ENCODE measurements at places on chromosomes 12 and 14.

DNA sequence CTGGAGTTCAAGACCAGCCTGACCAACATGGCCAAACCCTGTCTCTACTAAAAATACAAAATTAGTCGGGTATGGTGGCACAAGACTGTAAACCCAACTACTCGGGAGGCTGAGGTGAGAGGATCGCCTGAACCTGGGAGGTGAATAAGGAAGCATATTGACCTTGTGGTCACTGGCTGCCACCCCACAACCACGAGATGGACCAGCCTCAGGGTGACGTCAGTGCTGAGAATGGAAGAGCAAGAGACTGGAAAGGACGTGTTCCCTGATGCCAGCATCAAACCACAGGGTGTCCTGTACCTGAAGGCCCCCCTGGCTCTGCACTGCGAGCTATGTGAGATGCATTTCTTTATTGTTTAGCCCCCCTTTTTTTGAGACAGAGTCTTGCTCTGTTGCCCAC lies 45.9 kb upstream of the BDKRB2 start:
- DNase-seq = no peak

- DNase-seq = no peak
Measured at GRCh38 chr14:69703047-69704039, 63.6 kb upstream of the SRSF5 start.

DNA sequence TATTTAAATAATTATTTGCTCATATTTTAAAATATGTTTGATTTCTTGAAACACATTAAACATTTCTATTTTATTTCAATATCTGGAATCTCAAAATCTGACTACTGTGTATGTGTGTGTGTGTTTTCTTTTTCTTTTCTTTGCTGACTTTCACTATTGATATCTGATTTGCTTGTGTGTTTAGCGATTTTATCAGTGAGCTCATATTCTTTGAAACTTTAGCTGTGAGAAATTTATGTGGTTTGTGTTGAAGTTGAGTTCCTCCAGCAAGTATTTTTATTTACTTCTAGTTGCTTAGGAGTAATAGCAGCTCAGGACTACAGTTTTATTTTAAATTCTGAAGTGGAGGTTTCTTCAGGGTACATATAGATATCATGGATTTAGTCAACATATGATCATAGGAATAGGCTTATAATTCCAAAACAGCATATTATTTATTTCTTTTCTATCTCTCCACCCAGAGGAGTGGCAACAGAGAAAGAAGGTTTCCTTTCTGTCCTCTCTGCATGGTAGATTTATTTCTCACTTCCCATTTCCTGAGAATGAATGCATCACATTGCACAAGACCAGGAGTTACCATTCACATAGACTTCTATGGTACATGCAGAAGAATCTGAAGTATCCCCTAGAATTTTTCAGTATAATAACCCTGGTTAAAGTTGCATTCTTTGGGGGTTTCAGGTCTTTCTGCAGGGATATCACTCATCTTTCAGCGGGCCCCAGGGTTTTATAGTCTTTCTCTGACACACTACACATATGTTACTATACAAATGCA lies 60.5 kb downstream of the PTPRQ start:
- DNase-seq = no peak

DNA sequence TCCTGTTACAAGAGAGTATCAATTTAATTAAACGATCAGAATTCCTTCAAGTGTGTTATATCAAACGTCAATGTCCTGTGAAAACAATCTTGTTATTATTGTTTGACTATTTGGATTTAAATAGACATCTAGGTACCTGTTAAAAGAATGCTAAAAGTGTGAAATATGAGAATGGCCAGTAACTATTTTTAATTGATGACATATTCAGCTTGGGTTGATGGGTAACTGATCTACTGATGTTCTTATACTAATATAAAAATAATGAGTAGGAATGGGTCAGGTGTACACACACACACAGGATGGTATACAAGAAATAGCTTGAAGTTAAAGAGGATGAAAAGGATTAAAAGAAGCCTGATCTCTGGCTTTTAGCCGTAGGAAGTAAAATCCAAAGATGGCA lies 146.0 kb downstream of the SLC38A4 start:
- no peak for DNase-seq

DNA sequence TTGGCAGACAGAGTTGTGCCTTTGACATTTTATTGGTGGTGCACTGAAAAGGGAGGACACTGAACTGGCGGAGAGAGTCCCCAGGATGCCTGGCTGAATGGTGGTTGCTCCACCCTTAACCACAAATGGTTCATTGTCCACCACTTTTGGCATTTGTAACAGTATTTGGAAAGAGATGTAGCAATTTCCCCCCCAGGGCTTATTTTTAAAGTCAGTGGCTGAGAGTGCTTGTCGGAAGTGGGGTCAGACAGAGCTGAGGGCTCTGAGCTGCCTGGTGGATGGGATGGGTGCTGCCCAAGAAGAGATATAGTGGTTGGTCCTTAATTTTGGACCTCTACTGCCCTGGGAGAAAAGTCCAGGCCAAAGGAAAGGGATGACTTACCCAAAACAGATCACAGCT lies 31.5 kb upstream of the FGF6 start:
- no peak for DNase-seq

DNA sequence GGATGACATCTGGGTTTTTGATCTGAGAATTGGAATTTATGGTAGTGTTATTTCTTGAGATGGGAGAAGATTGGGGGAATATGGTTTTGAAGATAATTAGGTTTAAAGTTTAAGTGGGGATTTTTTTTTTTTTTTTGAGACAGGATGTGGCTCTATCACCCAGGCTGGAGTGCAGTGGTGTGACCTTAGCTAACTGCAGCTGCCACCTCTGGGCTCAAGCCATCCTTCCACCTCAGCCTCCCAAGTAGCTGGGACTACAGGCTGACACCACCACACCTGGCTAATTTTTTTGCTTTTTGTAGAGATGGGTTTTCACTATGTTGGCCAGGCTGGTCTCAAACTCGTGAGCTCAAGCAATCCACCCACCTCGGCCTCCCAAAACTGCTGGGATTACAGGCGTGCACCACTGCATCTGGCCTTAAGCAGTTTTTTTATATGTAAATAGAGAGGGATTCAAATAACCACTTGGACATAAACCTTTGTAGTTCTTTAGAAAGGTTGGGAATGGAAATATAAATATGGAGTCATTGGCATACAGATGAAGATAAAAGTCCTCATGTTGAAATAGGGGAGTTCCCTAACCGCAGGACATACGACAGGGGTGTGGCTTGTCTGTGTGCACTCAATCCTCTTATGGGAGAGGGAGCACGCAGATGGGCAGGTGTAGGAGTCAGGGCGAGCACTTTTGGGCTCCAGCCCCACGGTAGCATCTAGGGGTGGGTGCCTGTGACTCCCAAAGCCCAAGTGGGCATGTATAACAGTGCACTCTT lies 4.7 kb downstream of the LIN52 start:
- no peak for DNase-seq

DNA sequence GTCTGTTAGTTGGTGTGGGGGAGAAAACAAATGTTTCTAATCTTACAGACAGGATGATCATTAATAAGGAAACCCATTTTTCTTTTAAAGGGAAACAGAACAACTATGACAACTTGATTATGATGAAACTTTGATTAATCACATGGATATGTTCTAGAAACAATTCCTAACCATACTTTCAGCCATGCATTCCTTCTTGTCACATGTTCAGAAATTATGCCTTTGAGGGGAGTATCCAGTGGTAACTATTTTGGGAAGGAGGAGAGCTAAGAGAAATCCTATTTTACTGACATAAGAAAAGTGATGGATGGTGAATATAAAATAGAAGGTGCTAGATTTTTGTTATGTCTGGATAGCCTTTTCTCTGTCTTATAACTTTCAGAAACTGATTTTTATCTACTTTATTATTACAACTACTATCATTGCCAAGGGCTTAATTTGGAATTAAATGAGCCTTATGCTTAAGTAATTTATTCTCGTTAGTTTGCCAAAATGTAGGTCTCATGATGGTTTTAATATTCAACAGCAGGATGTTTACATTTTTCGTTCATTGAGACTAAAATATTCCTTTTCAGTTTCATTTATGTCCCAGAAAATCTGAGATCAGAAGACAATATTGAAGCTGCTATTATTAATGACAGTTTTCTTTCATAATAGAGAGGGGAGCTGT lies 200.1 kb downstream of the TMTC2 start:
- no peak for DNase-seq

GRCh38 chr12:118150625-118151024 lies 14.7 kb downstream of the PEBP1 start:
- DNase-seq = no peak

DNA sequence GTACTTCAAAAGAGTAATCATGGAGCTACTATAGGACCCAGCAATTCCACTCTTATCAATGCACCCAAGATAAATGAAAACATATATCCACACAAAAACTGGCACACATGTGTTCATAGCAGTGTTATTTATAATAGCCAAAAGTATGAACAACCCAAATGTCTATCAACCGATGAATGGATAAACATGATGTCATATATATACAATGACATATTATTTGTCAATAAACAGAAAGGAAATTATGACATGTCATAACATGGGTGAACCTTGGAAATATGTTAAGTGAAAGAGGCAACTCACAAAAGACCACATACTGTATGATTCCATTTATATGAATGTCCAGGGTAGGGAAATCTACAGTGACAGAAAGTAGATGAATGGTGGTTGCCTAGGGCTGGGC lies 347.1 kb upstream of the DDHD1 start:
- DNase-seq = no peak

DNA sequence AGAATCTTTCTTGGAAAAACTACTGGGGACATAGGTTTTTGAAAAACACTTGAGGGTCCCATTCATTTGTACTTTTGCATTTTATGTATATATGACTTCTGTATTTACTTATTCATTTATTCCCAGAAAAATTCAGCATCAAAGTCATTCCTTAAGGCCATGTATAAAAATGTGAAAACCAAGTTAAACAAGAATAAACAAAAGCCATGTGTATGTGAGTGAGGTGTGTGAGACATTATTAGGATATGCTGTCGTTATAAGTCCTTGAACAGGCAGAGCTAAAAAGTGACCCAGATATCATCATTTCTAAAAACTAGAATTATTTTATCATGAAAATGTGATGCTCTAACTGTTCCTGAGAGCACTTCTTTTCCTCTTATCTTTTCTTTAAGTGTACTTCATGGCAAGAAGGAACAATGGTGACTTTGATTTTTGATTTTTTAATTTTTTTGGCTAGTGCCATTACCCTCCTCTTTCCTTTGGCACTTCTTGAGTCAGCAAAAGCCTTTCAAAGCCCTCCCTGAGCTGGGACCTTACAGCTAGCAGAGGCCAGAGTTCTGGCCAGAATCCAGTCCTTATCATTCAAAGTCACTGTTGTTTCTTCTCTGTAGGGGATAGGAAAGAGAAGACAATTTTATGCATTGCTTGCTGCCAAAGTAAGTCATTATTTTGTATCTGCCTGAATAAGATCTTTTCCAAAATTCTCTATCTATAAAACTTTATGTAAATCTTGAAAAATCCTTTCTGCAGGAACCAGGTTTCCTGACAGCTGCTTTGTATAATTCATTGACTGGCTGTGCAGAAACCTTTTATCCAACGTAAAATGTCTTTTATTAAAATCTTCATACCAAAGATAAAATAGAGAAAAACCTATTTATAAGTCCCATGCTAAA lies 419.7 kb upstream of the PRICKLE1 start:
- DNase-seq = no peak

DNA sequence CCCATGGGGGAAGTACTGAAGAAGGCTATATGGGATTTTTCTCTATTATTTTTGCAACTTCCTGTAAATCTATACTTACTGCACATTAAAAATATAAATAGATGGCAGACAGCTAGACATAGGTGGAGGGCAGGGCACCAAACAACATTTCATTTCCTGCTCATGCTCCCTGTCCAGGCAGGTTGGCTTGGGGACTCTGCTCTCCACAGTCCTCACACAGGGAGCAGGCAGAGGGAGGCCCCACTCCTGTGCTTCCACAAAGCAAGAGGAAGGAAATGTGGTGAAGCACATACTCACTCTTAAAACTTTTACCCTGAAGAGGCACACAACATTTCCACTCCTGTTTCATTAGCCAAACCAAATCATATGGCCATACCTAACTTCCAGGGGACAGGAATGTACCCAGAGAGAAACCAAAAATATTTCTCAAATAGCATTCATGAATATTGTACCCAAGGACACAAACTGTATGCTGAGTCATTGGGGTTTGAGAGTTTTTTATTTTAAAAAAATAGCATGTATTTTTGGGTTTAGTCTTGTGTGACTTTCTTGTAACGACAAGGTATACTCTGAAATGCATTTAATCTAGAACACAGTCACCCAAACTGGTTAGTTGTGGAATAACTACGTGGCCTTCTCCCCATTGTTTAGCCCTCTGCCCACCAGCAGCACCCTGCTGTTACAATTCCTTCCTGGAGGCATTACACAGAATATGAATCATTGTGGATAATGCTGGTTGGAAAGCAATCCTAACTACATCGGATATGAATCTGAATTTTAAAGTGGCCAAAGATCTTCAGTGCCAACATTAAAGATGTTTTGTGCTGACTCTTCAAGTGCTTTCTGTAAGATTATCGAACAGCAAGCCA lies 40.9 kb downstream of the RTN1 start:
- DNase-seq = no peak

- no peak for DNase-seq
Measured at GRCh38 chr14:103685276-103686211, 29.7 kb downstream of the XRCC3 start.
